Pancreas (tissue), 10 donors: ENCODE measurements at places on chromosomes 13 and 19. TPM values are rescaled to one million over a fixed set of nuclear protein-coding genes. Genes with fewer than 3 reads are reported as not detected.

GRCh38 chr19:9565900-9566705 lies 18.2 kb downstream of the ZNF121 start:
- DNase-seq, result no peak
- no peak overlapping the region for H3K4me3 ChIP-seq
- H3K4me1 ChIP-seq, result no peaks in the 10 kb centered on the region
- no peaks in the 10 kb centered on the region for H3K27me3 ChIP-seq

GRCh38 chr13:45882626-45883025 lies 31.1 kb upstream of the SIAH3 start:
- no peaks in the 10 kb centered on the region for H3K36me3 ChIP-seq
- DNase-seq, result no peak
- H3K27me3 ChIP-seq, result no peaks in the 10 kb centered on the region
- H3K4me3 ChIP-seq, result no peak overlapping the region
- no peak overlapping the region for H3K27ac ChIP-seq

GRCh38 chr13:42492372-42492920 lies 81.5 kb upstream of the TNFSF11 start:
- H3K27me3 ChIP-seq, result no peaks in the 10 kb centered on the region
- H3K4me1 ChIP-seq, result no peaks in the 10 kb centered on the region
- no peaks in the 10 kb centered on the region for H3K36me3 ChIP-seq

- no peak for DNase-seq
- H3K4me3 ChIP-seq, result no peak overlapping the region
- no peaks in the 10 kb centered on the region for H3K36me3 ChIP-seq
- no peaks in the 10 kb centered on the region for H3K4me1 ChIP-seq
- no peak overlapping the region for H3K27ac ChIP-seq
These were observed 88.6 kb downstream of the SPACA7 start for GRCh38 chr13:112464720-112465119.

DNA sequence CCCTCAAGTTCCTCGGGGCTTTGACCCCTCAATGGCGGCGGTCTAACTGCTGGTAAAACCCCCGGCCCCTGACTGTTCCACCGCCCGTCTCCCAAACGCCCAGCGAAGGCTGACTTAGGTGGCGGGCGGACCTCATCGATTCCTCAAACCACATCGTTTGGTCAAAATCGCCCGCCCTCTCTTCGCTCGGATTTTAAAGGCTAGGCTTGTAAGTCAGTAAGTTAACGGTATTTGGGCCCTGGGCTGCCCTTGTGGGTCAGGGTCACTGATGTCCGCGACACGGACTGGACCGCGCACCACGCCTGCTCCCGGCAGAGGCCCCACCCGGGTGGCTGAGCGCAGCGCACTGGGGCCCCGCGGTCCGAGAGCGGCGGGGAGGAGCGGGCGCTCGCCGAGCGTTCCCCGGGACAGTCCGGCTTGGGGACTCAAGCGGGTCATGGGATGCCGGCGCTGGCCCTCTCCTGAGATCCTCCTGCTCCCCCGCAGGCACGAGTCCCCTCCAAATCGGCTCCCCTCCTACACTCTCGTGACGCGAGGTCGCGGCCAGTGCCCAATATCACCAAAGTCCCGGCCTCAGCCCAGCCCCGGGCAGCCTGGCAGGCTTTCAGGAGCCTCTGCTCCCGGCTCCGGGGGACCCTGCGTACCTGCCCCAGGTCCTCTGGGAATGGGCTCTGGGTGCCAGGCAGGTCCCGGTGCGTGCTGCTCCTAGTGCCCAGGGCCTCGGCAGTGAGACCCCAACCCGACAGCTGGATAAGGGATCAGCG lies 1.0 kb downstream of the FLT1 start:
- peaks cover 7% of the 10 kb centered on the region for H3K27me3 ChIP-seq
- peak overlapping the region; percentile 41 for H3K27ac ChIP-seq
- no peak for DNase-seq
- no peaks in the 10 kb centered on the region for H3K36me3 ChIP-seq

DNA sequence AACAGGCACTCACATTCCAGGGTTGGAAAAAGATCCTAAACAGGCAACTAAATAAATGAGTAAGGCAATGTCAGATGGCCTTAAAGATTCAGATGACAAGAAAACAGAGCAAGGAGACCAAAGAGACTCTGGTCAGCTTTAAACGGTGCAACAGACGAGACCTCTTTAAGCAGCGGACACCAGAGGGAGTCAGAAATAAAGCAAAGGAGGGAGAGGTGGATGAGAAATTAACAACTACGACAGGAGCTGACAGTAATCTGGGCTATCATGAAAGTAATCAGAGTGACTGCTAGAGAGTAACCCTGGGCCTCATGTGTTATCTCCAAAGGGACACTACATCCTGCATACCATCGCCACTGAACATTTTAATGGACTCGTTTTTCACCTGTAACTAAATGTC lies 1.1 kb downstream of the ZNF550 start:
- peak overlapping the region; percentile 95 for H3K4me3 ChIP-seq
- no peaks in the 10 kb centered on the region for H3K27me3 ChIP-seq
- H3K4me1 ChIP-seq, result no peaks in the 10 kb centered on the region
- no peak overlapping the region for H3K27ac ChIP-seq
- DNase-seq, result no peak
- peaks cover 26% of the 10 kb centered on the region for H3K36me3 ChIP-seq

DNA sequence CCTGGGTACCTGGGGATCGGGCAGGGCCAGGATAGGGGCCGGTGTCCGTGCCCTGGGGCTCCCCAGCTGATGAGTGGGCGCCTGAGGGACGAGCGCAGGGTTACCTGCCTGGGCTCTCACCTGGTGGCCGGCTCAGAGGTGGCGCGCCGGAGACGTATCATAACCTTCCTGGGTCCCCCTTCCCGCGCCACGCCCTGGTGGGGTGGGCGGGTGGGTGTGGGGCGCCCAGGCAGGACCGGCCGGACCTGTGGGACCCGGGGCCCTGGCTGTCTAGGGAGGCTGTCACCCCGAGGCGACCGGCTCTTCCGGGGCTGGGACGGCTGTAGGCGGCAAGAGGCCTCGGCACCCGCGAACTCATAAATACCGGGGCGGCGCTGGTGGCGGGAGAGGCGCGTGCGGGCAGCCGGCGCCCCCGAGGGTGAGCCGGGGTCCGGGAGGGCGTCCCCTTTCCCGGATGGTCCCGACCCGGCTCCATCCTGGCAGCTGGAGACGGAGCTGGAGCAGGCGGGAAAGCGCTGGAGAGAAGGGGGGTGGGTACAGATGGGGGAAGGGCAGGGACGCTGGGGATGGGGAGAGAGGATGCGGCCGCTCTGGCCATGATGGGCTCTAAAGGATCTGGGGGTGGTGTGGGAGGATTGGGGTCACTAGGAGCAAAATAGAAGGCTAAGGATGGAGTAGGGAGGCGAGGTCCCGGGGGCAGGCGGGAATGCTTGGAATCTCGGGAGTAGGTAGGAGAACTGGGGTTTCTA lies at the start of gene ACP7:
ACP7 (plus strand) TSS at position 386 of the 749 bp plus-strand sequence. CDS start 902 bp downstream, outside the sequence.
- no peaks in the 10 kb centered on the region for H3K36me3 ChIP-seq
- H3K4me3 ChIP-seq, result peak within 1 kb of the TSS; percentile 20
- no peak for DNase-seq
- no peak within 1 kb of the TSS for H3K27ac ChIP-seq
- no peaks in the 10 kb centered on the region for H3K4me1 ChIP-seq
- H3K27me3 ChIP-seq, result no peaks in the 10 kb centered on the region

- H3K27me3 ChIP-seq, result no peaks in the 10 kb centered on the region
- peak; percentile 86 for DNase-seq
- H3K36me3 ChIP-seq, result no peaks in the 10 kb centered on the region
- H3K27ac ChIP-seq, result peak overlapping the region; percentile 59
- peaks cover 10% of the 10 kb centered on the region for H3K4me1 ChIP-seq
These were observed 7.7 kb downstream of the ARHGAP45 start for GRCh38 chr19:1074544-1075283.

GRCh38 chr13:28106976-28107375 lies 6.6 kb upstream of the FLT3 start:
- H3K36me3 ChIP-seq, result no peaks in the 10 kb centered on the region
- H3K27me3 ChIP-seq, result no peaks in the 10 kb centered on the region
- H3K4me1 ChIP-seq, result no peaks in the 10 kb centered on the region
- H3K27ac ChIP-seq, result no peak overlapping the region
- H3K4me3 ChIP-seq, result no peak overlapping the region

GRCh38 chr13:40026741-40027140 lies 371.3 kb downstream of the COG6 start:
- no peak overlapping the region for H3K4me3 ChIP-seq
- H3K27me3 ChIP-seq, result no peaks in the 10 kb centered on the region
- no peaks in the 10 kb centered on the region for H3K36me3 ChIP-seq
- DNase-seq, result no peak
- H3K4me1 ChIP-seq, result no peaks in the 10 kb centered on the region
- no peak overlapping the region for H3K27ac ChIP-seq

DNA sequence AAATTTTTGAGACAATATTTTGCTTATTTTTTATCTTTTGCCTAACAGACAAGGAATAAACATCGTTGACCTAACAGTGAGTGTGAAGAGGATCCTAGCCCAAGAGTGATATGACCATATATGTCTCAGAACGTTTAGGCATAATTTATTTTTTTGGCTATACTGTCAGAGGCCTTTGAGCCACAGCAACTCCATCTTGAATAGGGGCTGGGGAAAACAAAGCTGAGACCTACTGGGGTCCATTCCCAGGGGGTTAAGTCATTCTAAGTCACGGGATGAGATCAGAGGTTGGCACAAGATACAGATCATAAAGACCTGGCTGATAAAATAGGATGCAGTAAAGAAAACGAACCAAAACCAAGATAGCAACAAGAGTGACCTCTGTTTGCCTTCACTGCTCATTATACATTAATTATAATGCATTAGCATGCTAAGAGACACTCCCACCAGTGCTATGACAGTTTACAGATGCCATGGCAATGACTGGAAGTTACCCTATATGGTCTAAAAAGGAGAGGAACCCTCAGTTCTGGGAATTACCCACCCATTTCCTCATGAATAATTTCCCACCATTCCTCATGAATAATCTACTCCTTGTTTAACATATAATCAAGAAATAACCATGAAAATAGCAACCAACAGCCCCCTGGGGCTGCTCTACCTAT lies 510.9 kb upstream of the PCDH9 start:
- no peaks in the 10 kb centered on the region for H3K36me3 ChIP-seq
- no peaks in the 10 kb centered on the region for H3K27me3 ChIP-seq
- H3K4me1 ChIP-seq, result no peaks in the 10 kb centered on the region
- H3K27ac ChIP-seq, result no peak overlapping the region
- no peak for DNase-seq

DNA sequence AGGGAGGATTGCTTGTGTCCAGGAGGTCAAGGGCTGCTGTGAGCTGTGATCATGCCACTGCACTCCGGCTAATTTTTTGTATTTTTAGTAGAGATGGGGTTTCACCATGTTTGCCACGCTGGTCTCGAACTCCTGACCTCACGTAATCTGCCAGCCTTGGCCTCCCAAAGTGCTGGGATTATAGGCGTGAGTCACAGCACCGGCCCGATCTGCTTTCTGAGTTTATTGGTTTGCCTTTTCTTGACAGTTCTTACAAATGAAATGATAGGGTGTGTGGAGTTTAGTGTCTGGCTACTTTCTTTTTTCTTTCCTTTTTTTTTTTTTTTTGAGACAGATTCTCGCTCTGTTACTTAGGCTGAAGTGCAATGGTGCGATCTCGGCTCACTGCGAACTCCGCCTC lies 848 bp downstream of the C19orf44 start:
- no peaks in the 10 kb centered on the region for H3K36me3 ChIP-seq
- H3K4me1 ChIP-seq, result peaks cover 6% of the 10 kb centered on the region
- H3K27me3 ChIP-seq, result no peaks in the 10 kb centered on the region
- H3K4me3 ChIP-seq, result peak overlapping the region; percentile 55
- H3K27ac ChIP-seq, result no peak overlapping the region

GRCh38 chr19:45568732-45569131 lies 15.9 kb downstream of the OPA3 start:
- no peak for DNase-seq
- no peak overlapping the region for H3K4me3 ChIP-seq
- H3K4me1 ChIP-seq, result no peaks in the 10 kb centered on the region
- H3K27ac ChIP-seq, result no peak overlapping the region
- no peaks in the 10 kb centered on the region for H3K27me3 ChIP-seq

DNA sequence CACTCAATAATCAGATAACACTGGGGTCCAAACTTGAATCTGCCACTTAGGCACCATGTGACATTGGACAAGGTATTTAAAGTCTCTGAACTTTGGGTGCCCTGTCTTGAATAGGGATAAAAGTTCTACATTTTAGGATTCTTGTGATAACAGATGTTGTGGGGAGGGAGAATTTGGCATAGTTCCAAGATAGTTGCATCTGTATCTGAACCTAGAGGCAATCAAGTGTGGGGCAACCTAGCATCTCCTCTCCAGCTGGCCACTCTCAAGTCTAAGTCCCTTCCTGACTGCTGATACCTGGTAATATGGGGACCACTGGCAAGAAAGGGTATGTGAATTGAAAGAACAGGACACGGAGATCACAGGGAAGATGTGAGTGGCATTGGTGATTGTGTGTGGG lies 256.1 kb downstream of the FOXO1 start:
- DNase-seq, result no peak
- no peaks in the 10 kb centered on the region for H3K36me3 ChIP-seq
- H3K4me3 ChIP-seq, result no peak overlapping the region
- H3K27ac ChIP-seq, result no peak overlapping the region

GRCh38 chr13:71814806-71815360 lies 52.1 kb downstream of the DACH1 start:
- H3K27me3 ChIP-seq, result no peaks in the 10 kb centered on the region
- H3K4me3 ChIP-seq, result no peak overlapping the region
- H3K4me1 ChIP-seq, result no peaks in the 10 kb centered on the region

DNA sequence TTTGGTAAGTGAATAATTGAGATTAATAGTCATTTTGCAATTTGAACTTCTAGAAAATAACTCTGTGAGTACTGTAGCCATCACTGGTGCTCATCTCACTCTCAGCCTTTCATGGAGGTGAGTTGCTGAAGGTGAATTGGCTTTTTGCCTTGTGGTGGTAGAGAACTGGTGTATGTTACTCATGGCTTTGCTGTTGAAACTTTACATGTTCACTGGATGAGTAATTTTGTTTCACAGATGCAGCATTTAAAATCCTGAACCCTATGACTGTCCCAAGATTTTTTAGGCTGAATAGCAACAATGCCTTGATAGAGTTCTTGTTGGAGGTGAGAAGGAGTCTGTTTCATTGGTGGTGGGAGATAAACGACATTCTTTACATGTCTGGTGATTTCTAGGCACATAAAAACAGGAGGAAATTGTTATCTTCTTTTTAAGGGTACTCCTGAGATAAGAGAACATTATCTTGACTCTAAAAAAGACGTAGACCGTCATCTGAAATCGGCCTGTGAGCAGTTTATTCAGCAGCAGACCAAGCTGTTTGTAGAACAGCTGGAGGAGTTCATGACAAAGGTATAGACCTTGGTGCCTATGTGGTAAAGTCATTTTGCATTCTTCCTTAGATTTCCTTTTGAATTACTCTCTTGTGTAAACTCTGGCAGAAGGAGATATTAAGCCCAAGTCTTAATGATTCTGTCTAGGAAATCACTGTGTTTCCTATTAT lies 53.9 kb downstream of the COG3 start:
- no peak for DNase-seq
- H3K27ac ChIP-seq, result no peak overlapping the region
- no peaks in the 10 kb centered on the region for H3K27me3 ChIP-seq
- peaks cover 27% of the 10 kb centered on the region for H3K36me3 ChIP-seq

- peaks cover 12% of the 10 kb centered on the region for H3K27me3 ChIP-seq
- DNase-seq, result peak; percentile 49
- peak overlapping the region; percentile 61 for H3K27ac ChIP-seq
- H3K4me1 ChIP-seq, result no peaks in the 10 kb centered on the region
These were observed 2.9 kb upstream of the PCDH8 start for GRCh38 chr13:52851137-52851962.

The MAP1S gene
- polyA plus RNA-seq, result 22.1 TPM

The KLK1 gene
- polyA plus RNA-seq, result 683 TPM

The LIM2 gene
- polyA plus RNA-seq, result not detected

The ZNF296 gene
- 2.1 TPM for polyA plus RNA-seq

The PLPPR3 gene
- polyA plus RNA-seq, result not detected

The TMPRSS9 gene
- 0.14 TPM for polyA plus RNA-seq

The ERICH6B gene
- polyA plus RNA-seq, result not detected

The ZNF415 gene
- polyA plus RNA-seq, result 5.5 TPM
